Fibroblast of gingiva (primary cell): ENCODE measurements at places on chromosomes 6 and 20.

DNA sequence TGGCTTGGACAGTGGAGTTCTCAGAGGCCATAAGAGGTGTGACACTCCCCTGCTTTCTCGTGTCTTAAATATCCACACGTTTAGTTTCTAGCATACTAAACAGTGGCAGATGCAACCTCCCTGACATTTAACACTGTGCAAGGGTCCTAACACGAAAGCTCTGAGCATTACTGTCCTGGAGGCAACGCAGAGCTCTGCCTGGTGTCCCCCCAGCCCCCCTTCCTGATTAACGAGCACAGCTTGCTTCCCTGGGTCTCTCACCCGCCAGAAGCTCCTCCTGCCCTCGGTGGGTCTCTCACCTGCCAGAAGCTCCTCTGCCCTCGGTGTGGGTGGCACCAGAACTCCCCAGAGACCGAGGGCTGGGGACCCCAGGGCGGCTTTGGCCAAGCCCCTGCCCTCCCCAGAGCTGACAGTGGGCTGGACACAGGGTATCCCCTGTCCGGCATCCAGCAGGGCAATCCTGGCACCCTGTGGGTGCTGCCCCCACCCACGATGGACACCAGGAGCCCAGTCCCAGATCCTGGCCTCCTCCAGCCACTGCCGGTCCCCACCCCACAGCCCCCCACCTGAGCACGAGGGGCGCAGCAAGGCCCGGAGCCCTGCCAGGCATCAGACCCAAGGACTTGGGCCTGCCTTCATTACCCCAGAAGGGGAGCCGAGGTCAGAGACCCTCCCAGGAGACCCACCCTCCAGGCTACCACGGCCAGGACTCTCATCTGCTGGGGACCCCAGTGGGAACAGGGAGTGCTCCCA lies 12.4 kb upstream of the KCNQ2 start:
- DNase-seq, result no peak

DNA sequence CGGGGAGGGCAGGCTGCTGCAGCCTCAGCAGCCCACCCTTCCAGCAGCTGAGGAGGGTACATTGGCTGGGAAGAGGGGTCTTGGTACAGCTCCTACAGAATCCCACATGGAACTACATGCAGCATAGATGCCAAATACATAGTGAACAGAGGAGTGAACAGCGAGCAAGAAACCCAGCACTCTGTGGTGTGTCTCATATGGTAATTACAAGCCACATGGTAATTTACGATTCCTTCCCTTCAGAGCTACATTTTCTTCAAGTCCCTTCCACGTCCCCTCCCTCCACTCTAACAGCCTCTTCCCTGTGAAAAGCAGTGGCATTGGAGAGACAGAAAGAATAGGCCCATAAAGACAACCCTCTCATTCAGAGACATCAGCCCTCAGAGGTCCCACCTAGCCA lies 167.7 kb downstream of the SYNDIG1 start:
- no peak for DNase-seq

DNA sequence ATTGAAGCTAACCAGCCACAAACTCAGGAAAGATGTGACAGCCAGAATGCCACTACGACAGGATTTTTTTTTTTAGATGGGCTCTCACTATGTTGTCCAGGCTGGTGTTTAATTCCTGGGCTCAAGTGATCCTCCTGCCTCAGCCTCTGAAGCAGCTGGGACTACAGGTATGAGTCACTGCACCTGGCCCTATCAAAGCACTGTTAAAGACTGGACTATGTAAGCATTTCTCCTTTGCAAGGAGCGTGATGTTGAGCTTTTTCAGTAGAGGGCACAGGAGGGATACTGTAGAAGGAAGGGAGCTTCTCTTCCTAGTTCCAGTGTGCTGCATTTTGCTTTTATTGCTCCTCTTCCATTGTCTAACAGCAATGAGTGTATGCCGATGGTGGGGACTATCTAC lies 35.8 kb downstream of the ZBTB9 start:
- DNase-seq, result no peak

DNA sequence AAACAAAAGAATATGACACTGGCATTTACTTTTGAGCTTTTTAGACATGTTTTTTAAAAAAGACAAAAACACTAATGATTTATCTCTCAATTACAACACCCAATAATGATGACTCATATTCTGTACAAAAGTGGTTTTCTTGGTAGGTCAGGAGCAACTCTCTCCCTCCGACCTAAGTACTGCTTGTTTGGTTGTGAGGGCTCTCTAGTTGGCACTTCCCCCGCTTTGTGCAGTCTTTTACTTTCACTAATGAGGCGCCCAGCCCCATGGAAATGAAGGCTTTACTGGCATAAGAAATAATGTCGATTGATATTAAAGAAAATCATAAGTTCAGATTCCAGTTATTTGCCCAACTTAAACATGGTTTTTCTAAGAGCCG lies 1.3 kb downstream of the KPNA5 start:
- DNase-seq, result peak; percentile 42
